HAP-1 (cell line): ENCODE measurements at places on chromosomes 16 and 17.

- DNase-seq = no peak
Measured at GRCh38 chr16:85706449-85707034, 17.8 kb upstream of the GINS2 start.

DNA sequence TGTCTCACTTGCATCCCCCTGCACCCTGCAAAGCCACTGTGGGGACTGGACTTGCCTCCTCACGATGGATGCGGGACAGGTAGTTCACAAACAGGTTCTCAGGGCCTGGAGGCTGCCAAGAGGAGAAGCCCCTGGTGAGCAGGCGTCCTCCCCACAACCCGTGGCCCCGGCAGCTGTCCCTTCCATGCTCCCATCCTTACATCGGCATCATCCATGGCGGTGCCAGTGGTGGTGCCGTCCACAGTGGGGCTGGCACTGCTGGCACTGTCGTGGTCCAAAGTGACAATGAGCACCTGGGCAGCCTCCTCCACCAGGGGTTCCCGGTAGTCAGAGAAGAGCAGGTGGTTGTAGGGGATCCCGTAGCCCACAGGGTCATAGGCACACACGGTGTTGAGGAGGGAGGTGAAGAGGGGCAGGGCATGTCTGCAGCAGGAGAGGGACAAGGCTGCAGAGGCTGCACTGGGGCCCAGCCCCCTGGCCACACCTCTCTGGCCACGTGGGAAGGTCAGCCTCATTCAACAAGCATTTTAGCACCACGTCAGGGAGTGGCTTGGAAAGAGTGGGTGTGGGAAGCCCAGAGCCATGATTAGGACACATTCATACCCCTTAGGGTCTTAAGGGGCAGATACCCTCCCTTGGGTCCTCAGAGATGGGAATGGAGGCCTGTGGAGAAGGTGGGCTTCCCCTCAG, 12.6 kb downstream of the HID1 start:
- no peak for DNase-seq

DNA sequence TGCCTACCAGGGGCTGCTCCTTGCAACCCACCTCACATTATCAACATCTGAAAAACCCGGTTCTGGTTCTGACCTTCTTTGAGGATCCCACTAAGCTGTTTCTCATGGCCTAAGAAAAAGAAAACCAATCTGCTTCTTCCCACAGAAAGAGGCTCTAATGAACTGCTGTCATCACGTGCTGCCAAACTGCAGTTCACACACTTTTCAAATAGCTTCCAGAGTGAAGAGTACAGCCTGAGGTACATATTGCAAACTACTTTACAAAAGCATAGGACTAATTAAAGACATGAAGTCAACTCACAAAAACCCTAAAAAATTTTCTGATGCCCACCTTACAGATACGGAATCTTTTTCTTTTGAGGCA, 36.7 kb downstream of the SMG6 start:
- DNase-seq = no peak

DNA sequence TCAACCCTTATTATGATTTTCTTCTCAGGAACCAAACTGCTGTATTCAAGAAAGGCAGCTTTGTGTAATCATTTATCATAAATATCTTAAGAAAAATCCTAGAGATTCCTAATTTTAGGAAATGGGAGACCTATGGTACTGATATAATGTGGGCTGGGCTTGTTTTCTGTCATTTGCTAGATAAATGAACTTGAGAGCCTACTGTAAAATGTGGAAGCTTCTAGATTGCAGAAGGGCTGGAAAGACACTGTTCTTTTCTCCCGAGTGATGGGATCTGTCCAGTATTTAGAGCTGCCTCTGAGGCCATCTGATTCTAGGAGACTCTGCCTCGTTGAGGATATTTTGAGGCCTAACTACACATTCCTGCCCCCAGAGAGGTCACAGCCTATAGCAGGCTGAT, 19.9 kb upstream of the STH start:
- DNase-seq = no peak

DNA sequence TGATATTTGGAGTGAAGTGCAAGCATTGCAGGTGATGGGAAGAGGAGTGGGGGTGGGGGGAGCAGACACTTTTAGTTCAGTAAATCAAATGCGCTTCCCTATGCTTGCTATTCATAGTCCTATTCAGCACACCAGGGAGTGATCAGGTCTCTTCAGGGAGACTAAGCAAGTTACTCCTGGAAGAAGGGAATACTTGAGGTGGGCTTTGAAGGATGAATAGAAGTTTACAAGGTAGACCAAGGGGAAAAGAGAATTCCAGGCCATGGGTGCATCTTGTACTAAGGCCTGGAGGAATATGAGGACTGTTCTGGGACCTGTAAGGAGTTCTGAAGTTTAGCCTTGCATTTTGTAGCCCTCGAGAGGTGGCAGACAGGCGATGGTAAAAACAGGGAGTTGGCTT, 40.1 kb upstream of the LGALS9 start:
- DNase-seq = no peak

DNA sequence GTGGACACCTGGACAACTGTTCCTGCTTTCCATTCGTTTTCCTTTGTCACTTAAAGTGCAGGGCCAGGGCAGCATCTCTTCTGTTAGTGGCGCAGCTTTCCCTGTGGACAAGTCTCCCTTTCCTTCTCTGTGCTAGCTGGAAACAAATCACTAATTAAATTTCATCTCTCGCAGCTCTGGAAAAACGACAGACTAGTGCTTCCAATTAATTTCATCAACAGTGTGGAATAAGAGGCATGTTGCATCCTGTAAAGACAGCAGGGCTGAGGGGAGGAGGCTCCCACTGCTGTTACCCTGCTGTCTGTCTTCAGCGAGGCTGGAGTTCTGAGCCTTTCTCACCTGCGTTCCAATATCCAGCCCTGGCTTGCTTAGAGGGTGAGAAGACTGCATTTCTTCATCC, 352.1 kb upstream of the HSBP1 start:
- DNase-seq = no peak

DNA sequence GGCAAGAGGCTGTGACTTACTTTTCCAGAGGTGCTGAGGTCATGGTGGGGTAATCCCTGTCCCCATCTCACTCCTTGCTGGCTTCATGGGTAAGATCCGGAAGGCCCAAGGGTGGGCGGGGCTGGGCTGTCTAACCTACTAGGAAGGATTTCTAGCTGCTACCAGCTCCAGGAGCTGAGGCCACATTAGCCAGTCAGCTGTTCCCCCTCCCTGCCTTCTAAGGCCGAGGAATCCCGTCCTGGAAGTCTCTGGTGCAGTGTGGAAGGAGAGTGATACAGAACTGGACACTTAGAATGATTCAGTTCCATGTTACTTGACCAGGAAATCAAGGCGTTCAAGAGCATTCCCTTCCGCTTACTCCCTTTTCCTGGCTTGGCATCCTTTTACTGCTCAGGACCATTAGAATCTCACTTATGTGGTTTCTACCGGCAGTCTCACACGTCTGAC, 8.9 kb downstream of the GNGT2 start:
- DNase-seq = no peak
